ENCODE measurements at places on chromosomes 12 and 14.

- no peak for DNase-seq
Observed at GRCh38 chr14:93456356-93456755, 25.6 kb downstream of the UNC79 start.

GRCh38 chr12:67077617-67078016, 191.5 kb upstream of the CAND1 start:
- no peak for DNase-seq

GRCh38 chr12:48969833-48970701, 1.5 kb downstream of the WNT10B start:
- no peak for DNase-seq

GRCh38 chr12:101992091-101992490, 69.7 kb downstream of the WASHC3 start:
- no peak for DNase-seq

GRCh38 chr12:25308756-25309155, 58.0 kb upstream of the KRAS start:
- DNase-seq: no peak

DNA sequence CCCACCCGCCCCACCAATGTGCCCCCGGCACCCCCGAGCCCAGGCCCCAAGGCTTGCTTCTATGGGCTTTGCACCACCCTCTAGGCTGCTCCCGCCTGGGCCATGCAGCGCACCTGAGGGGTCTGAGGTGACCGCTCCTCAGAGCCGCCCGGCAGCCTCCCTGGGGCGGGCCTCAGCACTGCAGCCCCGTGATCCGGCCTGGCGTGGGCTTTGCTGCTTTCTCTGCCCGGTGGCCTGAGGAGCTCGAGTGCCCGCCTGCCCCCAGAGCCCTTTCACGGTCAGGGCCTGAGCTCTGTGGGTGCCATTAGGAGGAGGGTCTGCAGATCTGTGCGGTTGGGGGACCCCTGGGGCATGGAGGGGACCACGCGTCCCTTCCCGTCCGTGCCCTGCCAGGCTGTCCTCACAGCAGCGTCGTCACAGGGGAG, 6.2 kb downstream of the MTA1 start:
- DNase-seq: no peak

DNA sequence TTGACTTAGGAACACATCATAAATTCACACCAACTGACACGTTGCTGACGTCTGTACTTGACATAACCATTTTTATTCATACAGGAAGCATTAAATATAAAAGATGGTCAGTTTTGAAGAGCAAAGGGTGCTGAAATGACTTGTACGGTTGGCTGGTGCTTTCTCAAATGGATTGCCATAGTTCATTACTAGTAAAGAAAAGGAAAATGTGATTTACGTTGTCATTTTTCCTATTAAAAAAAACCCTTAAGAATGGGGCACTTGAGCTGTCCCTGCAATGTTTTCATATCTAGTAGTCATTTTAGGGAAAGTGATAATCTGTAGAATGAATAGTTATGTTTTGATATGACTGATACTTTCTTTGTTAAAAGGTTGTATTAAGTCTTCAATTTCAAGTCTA, 22.5 kb upstream of the MANSC4 start:
- DNase-seq: no peak

DNA sequence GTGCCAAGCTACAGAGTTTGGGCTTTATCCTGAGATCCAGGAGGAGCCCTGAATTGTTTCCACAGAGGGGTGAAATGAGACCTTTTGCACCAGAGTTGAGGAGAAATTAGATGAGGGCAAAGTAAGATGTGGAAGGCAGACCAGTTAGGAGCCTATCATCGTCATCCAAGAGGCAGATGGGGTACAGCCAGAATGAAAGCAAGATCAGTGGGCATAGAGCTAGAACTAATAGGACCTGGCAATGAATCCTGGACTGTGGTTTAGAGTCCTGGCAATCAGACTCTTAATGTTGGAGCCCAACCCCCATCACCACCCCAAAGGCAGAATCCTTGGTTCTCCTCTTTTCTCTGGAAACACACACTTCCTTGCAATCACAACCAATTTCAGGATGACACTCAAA, 166.6 kb upstream of the HMGA2 start:
- no peak for DNase-seq

GRCh38 chr12:110249105-110249504, 31.9 kb upstream of the ATP2A2 start:
- no peak for DNase-seq

- DNase-seq: peak; percentile 40
Observed at GRCh38 chr14:95774265-95775160, 60.6 kb upstream of the TCL1A start.

- no peak for DNase-seq
Observed at GRCh38 chr14:59228421-59228820, 40.0 kb downstream of the DAAM1 start.

GRCh38 chr14:98130691-98131090, 1141.3 kb downstream of the BCL11B start:
- DNase-seq: no peak

DNA sequence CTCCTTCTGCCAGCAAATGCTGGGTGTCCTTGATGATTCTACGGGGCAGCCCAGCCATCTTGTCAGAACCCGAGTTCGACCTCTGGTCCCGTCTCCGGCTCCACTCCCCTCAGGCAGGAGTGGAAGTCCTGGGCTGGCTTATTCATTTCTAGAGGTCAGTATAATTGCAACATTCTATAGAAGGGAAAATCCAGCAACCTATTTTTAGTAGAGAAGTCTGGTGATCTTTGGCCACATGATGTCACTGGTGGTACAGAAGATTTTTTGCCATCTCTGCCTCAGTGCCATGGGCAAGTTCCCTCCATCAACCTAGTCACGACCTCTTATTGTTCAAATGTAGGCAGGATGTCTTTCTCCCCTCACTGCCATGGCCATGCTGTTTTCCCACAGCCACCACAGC, 22.4 kb downstream of the OR10G2 start:
- DNase-seq: no peak

GRCh38 chr12:5784462-5785130, 160.5 kb downstream of the ANO2 start:
- no peak for DNase-seq

- DNase-seq: no peak
Observed at GRCh38 chr14:63523735-63524426, 19.3 kb downstream of the PPP2R5E start.

- no peak for DNase-seq
Observed at GRCh38 chr14:99716091-99716849, 32.2 kb downstream of the CYP46A1 start.

GRCh38 chr12:29599381-29599780, 101.9 kb upstream of the OVCH1 start:
- no peak for DNase-seq

GRCh38 chr12:47158792-47159191, 79.0 kb upstream of the AMIGO2 start:
- no peak for DNase-seq

DNA sequence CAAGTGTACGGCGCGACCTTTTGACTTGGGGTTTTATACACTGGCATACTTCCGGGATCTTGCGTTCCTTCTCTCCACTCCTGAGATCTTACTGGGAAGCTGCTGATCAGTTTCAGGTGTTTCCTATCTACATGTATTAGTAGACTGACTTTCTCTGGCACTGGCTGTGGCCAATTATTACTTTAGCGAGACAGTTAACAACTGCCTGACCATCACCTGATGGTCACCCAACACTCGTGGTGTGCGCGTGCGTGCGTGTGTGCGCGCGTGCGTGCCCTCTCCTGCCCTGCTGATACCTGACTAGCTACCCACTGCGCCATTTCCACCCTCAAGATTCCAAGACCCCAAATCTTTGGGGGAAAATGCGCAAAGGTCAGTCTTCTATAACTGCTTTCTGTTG, 249.9 kb downstream of the AEBP2 start:
- DNase-seq: no peak

DNA sequence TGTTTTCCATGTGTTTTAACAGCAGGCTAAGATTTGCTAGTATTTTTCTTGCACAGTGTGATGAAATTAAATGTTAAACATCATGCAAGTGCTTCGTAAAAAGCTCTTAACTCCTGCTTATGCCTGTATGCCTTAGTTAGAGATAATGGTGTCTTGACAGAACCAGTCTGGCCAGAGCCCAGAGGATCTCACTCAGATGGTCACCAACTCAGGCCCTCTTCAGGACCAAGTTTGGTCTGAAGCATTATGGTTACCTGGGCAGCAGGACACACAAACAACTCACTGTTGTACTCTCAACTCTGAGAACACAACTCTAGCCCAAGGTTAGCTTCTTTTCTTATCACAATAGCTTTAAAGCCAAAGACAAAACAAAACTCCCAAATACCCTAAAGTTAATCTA, 115.4 kb downstream of the KIF21A start:
- DNase-seq: no peak

DNA sequence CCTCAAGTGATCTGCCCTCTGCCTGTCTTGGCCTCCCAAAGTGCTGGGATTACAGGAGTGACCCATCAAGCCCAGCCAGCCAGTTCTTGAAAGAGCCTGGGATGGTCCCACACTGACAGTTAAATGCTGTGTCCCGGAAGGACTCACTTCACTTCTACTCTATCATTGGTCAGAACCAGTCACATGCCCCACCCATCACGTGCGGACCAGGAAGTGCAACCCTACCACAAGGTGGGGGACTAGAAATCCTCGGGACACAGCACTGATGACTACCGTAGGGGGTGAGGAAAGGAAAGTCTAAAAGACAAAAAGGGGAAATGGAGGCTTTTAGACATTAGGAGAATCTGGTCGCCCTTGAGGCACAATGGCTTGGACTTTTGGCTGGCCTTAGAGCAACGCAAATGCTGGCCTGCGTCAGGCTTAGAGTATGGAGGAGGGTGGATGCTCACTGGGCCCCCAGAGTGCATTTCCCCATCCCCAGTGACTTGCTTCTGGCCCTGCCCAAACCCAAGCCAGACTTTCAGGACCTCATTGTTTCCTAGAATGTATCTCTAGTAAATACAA, 207.7 kb downstream of the TTC8 start:
- DNase-seq: no peak

DNA sequence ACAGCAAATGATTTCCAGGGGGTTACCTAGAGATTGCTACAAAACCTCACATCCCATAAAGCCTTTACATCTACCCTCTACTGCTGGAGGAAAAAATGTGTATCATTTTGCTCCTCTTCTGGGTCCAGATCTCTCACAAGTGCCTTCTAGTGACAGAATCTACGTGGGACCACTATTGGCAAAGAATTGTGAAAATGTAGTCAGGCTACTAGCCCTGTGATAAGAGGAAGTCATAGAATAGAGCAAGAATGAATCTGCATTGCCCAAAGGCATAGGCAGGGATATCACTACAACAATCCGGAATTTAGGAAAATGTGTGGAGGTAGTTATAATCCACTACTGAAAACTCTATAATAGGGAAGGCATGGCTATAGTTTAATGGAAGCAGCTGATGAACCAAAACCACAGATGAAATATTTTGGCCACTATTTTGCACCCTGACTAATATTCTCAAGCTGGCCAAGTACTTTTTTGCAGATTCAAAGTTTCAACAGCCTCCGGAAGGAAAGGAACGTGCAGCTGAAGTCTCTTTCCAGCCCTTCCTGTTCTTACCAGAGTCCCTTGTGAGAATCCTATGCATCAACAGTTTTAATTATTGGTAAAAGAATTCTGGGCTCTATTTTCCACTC, 176.8 kb downstream of the PHLDA1 start:
- DNase-seq: no peak

DNA sequence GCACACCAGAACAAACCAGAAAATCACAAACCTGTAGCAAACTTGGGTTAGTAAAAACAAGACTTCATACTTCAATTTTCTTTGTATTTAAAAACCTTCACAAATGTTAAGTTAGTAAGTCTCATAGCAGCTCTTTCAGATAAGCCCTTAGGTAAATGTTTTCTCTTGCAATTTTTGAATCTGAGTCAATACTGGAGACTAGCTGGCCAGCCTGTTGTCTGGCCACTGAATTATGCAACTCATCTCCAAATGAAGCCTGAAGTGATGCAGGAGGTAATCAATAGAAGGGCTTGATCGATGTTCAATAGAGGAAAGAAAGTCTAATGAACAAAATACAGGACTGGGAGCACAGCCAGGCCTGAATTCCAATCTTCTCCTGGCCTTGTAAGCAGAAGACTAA, 465.2 kb downstream of the LRIG3 start:
- no peak for DNase-seq

- no peak for DNase-seq
Observed at GRCh38 chr14:81889529-81889928, 355.9 kb upstream of the SEL1L start.

- DNase-seq: no peak
Observed at GRCh38 chr12:84294246-84294645, 618.4 kb downstream of the SLC6A15 start.

DNA sequence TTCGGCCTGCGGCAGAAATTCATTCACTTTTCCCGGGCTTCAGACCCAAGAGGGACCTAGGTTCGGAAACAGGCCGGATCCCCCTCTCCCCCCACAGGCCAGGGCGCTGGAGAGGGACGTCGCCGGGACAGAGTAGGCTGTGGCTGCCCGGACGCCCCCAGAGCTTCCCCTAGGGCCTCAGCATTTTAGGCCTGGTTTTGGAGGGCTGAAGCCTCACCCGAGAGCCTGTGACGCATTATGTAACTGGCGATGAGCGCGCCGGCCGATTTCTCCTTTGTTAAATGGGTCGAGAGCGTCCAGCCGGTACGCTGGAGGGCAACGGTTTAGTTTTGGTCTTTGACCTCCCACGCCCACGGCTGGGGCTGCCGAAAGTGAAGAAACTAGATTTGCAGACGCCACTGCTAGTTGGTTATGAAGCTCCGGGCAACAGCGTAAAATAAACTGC, 657 bp downstream of the PEBP1 start:
- no peak for DNase-seq

DNA sequence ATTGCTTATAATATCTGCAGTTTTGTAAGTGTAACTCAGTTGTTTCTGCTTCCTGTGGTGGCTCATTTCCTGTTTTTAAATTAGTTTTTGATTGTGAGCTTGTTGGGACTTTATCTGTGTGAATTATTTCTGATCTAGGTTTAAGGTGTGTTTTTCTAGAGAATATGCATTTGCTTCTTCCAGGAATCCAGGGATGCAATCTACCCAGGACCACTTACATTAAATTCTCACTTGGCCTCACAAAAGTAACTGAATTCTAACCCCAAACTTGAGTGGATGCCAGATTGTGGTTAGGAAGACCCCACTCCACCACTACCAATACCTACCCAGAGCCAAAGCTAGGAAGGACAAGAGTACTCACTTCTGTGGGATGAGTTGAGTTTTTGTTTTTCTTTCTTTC, 11.9 kb downstream of the STYX start:
- DNase-seq: no peak

DNA sequence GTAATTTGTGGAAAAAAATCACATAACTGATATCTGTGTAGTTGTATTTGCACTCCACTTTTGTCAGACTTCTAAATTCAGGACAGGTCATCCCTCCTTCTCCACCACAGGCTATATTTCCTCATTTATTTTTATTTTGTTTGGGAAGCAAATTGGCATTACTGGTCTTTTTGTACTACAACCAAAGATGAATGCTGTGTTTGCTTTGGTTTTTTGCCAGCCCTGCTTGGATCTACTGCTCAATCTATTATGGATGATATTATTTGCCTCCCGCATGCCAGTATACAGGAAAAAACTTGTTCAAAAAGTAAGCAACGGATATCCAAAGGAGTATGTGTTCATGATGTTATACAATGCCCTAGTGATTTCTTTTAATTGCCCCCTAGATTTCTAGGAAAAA, 948.8 kb downstream of the TRHDE start:
- peak; percentile 62 for DNase-seq
